ENCODE measurements at places on chromosomes 5 and 9.

- no peak for DNase-seq
Observed at GRCh38 chr9:18437315-18438201, 36.4 kb upstream of the ADAMTSL1 start.

- DNase-seq = no peak
Observed at GRCh38 chr5:6812800-6813731, 99.8 kb downstream of the TENT4A start.

GRCh38 chr5:66931651-66932050, 264.9 kb downstream of the CD180 start:
- no peak for DNase-seq

DNA sequence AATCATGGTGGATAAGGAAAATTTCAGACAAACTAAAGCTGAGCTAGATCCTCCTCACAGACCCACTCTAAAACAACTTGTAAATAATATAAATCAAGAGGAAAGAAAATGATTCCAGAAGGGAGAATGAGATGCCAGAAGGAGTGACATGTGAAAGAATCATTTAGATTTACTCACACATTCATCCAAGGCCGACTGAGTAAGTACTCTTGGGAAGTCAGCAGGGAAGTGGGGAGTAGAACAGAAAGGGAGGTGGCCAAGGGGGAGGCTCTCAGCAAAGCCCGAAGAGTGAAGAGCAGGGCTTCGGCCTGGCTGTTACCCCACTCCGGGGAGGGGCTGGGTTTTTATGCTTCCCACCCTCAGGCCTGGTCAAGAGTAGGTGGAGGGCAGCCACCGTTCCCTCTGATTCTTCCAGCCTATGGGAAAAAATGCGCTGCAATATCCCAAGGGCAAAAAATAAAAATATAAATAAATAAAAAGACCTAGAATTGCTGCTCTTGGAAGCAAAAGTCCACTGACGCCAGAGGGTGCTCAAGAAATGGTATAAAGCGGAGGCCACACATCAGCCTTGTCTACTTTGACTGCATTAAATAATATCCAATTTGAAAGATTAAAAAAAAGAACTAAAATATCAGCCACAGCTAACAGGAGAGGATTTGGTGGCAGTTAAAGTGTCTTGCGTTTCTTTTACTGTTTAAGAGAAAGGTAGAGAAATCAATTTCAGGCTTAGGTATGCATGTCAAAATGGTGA, 110.2 kb upstream of the COL5A1 start:
- DNase-seq = no peak

GRCh38 chr5:169740435-169740834, 103.4 kb downstream of the DOCK2 start:
- DNase-seq = no peak

DNA sequence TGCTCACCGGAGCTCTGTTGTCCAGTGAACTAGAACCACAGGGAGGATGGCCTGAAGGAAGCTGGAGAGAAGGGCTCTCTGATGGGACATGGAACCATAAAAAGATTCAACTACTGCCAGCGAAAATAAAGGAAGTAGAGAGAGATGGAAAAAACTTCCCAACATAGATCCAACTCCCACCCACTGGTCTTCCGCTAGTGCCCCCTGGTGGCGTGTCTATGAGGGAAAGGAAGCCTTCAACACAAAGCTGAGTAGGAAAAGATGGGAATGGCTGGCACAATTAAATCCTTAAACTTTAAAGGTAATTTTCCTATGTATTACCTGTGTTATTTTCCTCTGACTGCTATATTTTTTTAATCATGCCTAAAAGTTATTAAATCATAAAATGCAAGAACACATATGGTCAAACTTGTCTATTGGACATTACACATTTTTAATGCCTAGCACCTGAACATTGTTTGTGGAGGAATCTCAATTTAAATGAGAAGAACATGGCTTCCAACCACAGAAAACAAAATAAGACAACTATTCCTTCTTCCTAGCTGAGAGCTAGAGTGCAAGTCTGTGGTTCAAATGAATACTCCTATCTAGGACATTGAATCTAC, 51.5 kb downstream of the CEP120 start:
- DNase-seq = no peak

DNA sequence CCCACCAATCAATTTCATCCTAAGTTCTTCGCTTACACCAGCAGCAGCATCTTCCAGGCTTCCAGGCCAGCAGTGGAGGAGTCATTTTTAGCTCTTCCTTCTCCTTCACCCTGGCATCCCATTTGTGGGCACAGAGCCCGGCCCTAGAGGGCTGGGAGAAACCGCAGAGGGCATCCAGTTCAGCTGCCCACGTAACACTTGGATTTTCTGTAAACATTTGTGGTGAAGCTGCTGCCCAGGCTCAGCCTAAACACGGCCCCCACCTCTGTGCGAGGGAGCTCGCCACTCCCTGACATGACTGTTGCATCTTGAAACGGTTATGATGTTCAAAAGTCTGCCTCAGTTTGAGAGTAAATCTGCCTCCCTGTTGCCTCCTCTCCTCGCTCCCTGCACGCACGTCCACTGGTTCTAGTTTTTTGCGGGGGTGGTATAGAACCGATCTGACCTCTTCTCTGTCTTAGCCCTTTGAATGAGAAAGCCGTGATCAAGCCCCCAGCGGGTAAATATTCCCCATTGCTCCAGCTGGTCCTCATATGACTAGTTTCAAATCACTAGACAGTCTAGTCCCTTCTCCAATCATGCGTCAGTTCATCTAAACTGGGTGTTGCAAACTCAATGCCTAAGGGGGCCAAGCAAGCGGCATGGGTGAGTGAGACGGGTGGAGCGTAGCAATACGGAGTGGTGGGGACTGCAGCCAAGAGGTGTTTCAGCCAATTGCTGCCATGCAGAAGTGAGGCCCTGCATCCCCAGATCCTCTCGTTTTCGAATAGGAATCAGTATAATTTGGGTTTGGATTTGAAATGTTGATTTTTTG, 34.9 kb upstream of the N4BP3 start:
- no peak for DNase-seq

DNA sequence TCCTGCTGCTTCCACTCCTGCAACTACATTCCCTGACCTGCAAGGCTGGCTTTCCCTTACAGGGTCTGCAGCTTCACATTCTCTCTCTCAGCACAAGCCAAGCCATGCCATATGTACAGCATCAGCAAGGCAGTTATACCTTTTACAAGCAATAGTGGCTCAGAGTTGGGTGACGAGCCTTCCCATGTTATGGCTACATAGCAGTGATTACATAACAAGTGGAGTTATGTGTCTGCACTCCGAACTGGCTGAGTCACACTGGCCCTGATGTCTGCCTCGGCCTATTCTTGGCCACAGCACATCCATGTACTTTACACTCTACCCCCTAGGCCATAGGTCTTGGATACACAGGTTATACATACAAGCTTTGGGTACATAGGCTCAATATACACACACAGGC, 52.0 kb upstream of the SNCAIP start:
- no peak for DNase-seq

- DNase-seq = no peak
Observed at GRCh38 chr5:59357381-59357977, 536.0 kb downstream of the PDE4D start.

GRCh38 chr5:24232041-24232440, 412.7 kb downstream of the CDH10 start:
- DNase-seq = no peak

- no peak for DNase-seq
Observed at GRCh38 chr5:173065155-173065554, 9.0 kb downstream of the CREBRF start.

DNA sequence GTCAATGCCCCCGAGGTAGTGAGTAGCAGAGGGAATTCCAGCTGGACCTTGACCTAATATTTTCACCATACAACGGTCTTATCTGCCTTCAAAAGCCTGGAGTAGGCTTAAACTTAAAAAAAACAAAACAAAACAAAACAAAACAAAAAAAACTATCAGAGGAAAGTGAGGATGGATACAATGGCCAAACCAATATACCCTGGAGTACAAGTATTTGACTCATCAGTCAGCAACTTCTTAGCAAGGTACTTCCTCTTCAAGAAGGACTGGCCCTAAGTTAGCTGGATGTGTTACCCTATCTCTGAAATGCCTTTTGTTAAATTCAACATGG, 160.6 kb upstream of the GNA14 start:
- no peak for DNase-seq

DNA sequence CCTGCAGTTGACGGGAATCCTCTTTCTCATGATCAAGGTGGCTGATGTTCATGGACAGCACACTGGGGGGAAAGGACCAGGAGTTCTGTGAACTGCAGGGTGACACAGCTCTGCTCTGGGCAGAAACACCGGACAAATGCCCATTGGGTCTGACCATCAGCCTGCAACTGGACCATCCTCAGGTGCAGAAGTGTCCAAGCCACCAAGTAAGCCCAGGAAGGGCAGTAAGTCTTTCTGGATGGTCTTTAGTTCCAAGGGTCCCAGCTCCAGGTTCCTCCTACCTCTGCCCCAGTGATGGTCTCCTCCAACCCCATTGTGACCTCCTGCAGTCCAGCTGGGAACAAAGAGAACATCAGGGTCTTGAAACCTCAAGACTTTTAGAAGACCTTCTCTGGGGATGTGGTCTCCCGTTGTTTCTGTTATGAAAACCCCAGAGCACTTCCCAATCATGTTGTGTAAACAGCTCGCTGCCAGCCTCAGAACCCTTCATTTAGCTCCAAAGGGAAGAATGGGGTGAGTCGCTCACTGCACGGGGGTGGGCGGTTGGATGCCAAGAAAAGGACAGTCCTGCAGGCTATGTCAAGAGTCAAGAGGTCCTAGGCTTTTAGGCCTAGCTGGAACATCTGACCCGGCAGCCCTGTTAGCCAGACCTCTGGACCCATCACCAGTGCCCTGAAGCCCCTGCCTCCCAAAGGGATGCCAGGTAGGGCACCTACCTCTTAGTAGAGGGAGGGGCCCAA, 41.8 kb upstream of the TCF7 start:
- no peak for DNase-seq

GRCh38 chr5:67731886-67732285, 483.7 kb upstream of the PIK3R1 start:
- no peak for DNase-seq

DNA sequence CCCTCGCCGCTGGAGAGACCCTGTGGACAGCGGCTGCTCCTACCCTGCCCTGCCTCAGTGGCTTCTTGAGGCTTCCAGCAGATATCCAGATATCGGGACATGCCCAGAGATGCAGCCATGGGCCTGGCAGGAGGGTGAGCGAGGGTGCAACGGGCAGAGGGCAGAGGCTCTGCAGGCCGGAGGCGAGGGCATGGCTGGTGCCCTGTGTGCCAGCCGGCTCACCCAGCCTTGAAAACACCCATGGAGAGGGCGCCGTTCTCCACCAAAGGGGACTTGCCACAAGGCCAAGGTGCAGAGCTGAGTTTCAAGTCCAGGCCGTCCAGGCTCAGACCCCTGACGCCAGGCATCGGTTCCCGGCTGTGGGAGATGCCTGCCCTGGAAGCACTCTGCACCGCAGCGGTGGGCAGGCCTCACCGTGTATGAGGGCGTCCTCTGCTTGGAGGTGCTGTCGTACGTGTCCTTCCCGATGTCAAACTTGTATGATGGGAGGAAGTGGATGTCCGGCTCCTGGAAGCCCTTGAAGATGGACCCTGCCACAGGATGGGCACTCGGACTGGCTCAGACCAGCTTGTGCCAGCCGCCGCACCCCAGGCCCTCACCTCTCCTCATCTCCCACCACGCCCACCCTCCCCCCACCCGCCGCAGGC, 8.9 kb downstream of the INPP5E start:
- no peak for DNase-seq

DNA sequence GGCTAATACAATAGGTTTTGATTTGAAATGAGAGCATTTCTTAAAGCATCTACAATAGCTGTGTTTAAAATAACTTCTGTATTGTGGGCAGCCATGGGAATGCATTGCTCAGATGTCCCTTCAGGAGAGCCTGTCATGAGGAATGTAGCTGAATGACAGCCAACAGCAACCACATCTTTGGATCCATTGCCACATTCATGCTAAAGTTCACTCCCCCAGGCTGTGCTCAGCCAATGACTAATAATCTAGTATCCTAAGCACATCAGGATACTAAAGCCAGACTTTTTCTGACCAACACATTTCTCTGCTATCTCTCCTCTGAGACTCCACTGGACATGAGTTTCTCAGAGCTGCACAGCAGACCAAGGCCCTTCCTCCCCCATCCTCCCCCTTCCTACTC, 45.5 kb downstream of the HTR1A start:
- no peak for DNase-seq

- peak; percentile 41 for DNase-seq
Observed at GRCh38 chr9:96654450-96655197, 493 bp downstream of the PRXL2C start.

DNA sequence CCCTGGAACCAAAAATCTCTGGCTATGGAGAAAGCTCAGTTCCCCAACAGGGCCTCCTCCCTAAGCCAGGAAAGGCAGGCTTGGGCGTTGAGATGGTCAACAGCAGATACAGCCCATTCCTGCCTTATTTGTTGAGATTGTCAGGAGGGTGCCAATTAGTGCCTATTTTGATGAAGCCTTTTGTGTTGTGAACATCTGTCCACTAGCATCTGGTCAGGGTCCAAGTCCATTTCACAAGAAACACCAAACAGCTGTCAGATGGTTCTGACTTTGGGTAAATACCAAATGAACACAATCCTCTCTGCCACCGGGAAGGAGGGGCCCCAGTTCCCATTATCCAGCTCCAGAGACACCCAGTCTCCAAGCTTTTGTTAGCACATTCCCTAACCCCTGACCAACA, 19.9 kb downstream of the SEMA6A start:
- no peak for DNase-seq

Data from NCI-H1436 treated with DMSO at 0.1 percent for 48 hours (cell line).